Activated T-helper 1 cell treated with anti-CD3 and anti-CD28 coated beads, Interleukin-2, amount 50 U/mL, for 16 hours (primary cell): ENCODE measurements at places on chromosomes 7 and 10.

GRCh38 chr7:131945313-131945911 is 389.0 kb upstream of the PODXL start:
- no peak for DNase-seq

DNA sequence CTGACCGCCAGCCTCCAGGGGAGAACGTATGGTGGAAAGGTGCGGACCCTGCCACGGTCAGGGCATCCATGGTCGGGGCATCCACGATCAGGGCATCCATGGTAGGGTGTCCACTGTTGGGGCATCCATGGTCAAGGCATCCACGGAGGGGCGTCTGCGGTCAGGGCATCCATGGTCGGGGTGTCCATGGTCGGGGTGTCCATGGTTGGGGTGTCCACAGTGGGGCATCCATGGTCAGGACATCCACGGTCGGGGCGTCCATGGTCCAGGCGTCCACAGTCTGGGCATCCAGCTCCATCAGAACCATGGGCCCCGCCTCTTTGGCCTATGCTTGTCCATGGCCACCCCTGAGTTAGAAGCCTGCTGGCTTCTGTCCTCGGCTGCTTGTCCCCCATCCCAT is 148.1 kb downstream of the ADARB2 start:
- no peak for DNase-seq

DNA sequence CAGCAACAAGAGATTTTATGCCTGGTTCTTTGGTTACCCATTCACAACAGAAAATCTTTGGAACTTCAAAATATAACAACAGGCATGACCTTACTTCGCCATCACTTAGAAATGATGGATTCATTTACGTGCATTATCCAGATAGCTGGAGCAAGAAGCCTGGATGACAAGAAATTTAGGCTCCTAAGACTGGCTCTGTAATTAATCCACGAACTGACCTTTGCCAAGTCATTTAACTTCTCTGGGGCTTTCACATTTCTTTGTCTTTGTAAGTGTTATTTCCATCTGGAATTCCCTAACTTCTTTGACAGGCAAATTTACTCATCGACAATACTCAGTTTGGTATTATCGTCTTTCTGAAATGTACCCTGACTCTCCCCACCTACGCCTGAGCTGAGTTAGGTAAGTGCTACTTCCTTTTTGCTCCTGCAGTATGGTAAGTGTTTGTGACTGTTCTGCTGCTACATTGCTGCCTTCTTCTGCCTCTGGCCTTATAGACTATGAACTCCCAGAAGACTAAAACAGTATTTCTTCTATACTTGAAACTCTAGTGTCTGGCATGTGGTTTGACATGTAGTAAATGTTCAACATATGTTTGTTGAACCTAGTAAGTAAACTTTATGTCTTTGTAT is 5.5 kb upstream of the MDFIC start:
- no peak for DNase-seq

DNA sequence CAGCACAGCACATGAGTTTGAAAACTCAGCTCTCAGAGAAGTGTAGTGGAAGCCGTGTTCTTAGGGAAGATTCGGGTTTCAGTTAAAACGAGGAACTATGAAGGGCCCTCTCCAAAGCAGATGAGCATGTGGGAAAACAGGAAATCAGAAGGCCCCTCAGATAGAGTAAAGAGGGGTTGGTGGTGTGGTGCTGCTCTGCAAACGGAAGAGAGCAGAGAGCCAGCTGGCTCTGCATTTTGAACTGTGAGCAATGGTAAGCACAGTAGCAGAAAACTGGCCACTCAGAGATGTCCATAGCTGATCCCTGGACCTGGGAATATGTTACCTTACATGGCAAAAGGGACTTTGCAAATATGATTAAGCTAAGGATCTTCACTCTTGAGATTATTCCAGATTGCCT is 27.9 kb upstream of the CUL1 start:
- no peak for DNase-seq

DNA sequence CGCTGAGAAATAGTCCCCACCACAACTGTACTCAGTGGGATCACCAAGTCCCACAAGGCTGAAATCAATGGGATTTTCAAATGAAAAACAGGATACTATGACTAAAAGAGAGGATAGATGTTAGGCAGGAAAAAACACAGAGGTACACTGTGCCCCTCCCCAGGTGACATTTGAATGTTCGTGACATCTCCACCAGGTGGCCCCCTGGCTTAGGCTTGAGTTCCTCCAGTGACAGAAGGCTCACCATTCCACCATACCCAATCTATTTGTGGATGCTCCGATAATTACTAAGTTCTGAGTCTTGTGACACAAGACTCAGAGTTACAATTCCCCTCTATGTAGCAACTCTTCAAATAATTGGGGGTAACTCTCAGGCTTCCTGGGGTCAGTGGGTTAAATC is 77.5 kb upstream of the KCNMA1 start:
- DNase-seq, result no peak

GRCh38 chr7:47956220-47956619 is 8.0 kb upstream of the PKD1L1 start:
- DNase-seq, result no peak

DNA sequence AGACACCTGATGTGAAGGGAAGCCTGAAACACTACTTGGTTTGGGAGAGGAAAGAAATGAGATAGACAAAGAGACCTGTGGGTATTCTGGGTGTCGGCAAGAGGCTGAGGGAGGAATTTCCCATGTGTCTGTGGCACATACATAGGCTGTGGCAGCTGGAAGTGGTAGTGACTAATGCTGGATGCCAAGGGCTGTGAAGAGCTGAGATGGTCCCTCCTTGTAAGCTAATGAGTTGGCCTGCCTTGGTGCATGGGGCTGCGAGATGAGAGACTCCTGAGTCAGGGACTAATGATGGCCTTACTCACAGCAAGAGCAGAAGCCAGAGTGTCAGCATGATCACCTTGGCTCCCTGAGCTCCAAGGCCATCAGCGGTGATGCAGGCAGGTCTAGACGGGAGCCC is 119.0 kb upstream of the EEPD1 start:
- no peak for DNase-seq

DNA sequence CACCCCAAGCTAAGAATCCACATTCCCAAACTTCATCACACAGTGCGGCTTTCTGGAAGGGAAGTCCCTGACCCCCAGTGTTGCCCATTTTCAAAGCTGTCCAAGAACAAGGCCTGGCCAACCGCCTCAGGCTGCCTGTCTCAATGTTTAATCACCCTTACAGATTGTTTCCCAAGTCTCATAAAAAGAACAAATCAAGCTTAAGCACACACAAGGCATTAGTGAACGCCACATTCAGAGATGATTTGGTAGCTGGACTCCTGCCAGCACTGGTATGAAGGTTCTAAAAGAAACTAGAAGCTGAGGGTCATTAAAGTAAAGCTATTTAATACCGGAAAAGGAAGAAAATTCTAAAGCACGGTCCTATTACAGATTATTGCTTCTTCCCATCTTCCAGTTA is 35.6 kb downstream of the C10orf90 start:
- DNase-seq, result no peak

DNA sequence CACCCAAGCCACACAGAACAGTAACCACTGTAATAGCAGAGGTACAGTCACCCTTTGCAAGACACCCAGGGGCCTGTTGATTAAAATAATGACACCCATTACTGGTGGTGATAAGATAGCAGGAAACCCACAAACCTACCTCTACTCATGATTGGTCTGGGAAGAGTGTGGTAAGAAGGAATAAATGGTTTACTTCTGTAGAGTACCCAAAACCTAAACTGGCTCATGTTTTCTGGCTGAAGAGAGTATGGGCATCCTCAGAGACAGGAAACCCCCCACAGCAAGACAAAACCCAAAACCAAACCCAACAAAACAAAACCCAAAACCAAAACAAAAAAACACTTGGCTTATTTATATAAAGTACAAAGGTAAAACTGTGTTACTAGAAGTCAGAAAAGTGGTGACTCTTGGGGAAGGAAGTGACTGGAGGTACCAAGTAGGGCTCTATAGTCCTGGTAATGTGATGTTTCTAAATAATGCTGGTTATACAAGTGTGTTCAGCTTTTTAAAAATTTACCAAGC is 15.5 kb upstream of the DNAJB12 start:
- no peak for DNase-seq

GRCh38 chr7:98206451-98207330 is 4.5 kb upstream of the BHLHA15 start:
- no peak for DNase-seq

DNA sequence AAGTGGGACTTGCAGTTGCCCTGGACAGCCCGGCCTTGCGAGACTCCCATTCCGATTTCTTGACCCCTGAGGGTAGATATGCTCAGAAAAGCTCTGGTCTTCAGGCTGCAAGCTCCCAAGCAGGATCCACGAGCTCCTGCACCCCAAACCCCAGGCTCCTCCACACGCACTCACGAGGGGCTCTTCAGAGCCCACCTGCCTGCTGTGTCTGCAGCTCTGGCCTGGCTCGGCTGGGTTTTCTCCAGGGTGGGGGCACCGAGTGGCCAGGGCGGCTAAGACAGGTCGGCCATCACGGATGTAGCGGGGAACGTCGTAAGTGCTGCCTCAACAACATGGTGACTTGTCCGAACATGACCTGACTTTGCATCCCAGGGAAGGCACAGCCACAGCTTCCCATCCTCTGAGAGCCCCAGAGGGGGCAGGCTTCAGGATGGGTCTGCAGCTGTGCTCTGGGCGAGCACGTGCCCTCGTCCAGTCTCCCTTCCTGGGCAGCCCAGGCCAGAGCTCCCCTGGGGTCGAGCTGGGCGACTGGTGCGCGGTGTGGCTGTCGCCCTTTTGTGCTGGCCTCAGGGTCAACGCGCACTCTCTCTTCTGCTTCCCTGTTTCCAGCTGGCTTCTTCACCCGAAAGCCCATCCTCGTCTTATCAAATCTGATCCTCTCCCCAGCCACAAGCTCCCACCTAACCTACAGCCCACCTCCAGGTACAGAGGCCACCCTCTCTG is 415.3 kb downstream of the DNAJB6 start:
- DNase-seq, result no peak

DNA sequence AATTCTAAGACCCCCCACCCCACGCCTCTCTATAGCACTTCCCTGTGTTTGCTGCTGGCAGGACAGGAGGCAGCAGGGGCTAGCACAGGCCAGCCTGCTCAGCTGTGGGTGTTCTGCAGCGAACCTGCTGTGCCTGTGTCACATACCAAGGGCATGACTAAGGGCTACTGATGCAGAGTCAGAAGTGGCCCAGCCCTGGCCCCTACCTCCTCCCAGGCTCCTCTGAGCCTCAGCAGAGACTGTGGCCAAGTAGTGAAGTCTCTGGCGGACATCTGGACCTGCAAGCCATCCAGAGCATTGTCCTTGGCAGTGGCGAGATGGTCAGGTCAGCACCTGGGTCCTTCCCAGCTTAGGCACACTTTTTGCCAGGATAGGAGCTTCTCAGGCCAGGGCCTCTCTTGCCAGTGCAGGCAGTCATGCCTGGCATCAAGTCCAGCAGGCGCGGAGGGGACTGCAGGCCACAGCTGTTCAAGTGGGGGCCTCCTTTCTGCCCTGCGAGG is 116.3 kb upstream of the RET start:
- DNase-seq, result no peak

DNA sequence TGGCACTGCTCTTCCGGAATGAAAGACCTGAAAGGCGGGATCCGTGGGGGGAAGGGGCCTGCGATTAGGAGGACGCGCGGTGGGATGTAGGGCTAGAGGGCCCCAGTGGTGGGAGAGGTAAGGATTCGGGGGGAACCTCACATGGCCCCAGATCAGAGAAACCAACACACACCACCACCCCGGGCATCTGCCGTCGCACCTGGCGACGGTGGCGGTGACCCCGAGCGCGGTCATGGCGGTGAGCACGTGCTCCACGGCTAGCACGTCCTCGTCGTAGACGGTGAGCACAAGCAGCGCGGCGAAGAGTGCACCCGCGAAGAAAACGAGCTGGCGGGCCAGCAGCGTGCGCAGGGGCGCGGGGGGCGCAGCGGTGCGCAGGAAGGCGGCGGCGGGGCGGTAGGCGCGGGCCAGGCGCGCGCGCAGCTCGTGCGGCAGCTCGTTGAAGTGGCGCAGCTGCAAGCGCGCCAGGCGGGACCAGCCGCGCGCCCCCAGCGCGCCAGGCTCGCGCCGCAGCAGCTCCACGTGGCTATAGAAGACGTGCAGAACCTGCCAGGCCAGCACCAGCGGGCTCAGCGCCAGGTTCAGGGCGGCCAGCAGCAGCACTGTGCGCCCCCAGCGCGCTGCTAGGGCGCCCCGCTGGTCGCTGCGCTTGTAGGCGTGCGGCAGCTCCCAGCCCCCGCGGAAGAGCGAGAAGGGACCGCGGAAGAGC is 5.7 kb downstream of the ATG9B start:
- DNase-seq, result no peak

DNA sequence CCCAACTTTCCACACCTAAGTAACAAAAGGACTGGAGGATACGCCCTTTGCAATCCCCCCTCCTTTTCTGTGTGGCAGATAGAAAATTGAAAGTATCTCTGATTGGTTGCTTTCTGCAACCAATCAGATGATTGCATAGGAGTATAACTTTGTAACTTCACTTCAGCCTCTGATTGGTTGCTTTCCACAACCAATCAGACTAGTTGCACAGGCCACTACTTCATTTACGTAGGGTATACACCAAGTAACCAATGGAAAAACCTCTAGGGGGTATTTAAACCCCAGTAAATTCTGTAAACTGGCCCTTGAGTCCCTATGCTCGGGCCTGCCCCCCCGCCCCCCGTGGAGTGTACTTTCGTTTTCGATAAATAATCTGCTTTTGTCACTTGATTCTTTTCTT is 1080.4 kb downstream of the CNTNAP2 start:
- DNase-seq, result no peak

DNA sequence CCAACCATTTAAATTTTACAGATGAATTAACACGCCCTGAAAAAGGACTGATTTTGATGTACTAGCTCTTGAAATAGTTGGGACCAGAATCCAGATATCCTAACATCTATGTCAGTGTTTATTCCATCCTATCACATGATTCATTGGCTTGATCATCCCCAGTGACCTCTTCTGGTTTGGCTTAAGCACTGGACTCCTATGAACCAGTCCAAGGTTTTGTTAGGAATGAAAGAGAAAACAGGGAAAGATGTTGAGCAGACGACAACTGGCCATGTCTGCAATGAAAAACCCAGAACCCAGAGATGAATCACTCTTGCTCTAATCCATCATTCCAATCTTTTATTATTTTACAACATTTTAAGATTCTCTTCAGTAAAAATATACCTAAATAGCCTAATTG is 1080.9 kb downstream of the SORCS1 start:
- DNase-seq, result no peak

DNA sequence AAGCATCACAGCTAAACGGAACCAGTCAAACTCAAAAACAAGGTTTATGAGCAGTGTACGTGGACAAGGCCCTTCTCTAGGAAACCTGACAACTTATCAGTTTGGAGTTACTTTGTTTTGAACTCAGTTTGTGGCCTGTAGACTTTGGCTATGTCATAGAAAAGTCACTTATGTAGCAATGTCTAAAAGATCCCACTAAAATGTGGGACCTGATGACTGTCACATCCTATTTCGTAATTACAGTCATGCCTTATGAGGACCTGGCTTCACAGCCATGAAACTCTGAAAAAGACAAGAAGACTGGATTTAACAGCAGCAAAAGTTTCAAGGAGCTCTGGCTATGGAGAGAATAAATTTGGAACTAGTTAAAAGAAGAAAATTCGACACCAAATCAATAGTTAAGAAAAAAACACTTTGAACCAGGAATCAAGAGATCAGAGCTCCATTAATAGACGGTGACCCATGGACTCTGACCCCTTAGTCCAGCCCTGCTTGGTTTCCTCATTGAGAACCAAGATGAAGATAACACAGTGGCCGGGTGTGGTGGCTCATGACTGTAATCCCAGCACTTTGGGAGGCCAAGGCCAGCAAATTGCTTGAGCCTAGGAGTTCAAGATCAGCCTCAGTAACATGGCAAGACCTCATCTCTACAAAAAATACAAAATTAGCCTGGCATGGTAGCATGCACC is 204.3 kb downstream of the SFMBT2 start:
- DNase-seq, result no peak
